Pancreas (tissue), 10 donors: ENCODE measurements at places on chromosomes 12 and 14.

DNA sequence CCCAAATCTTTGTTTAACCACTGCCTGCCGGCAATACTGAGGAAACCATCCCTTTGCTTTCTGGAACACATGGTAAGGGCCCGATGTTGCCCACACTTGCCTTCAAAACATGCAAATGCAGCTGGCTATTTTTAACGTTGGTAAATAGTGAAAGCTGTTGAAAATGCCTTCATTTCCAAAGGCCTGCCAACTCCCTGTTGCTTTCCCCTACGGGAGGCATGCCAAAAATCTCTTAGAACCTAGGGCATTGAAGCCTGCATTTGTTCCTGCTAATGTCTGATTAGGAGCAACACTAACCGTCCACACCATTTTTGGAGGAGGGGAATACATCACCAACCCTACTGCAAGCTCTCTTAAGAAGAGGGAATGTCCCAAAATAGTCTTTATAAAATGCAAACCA, 152.6 kb upstream of the NOS1 start:
- H3K36me3 ChIP-seq = no peaks in the 10 kb centered on the region
- no peak for DNase-seq
- no peaks in the 10 kb centered on the region for H3K27me3 ChIP-seq
- no peak overlapping the region for H3K27ac ChIP-seq
- H3K4me3 ChIP-seq = no peak overlapping the region
- H3K4me1 ChIP-seq = peaks cover 8% of the 10 kb centered on the region

- H3K27ac ChIP-seq = no peak overlapping the region
- no peaks in the 10 kb centered on the region for H3K27me3 ChIP-seq
- no peak overlapping the region for H3K4me3 ChIP-seq
- H3K36me3 ChIP-seq = no peaks in the 10 kb centered on the region
- DNase-seq = no peak
Observed at GRCh38 chr14:61104358-61104757, 123.3 kb downstream of the SLC38A6 start.

DNA sequence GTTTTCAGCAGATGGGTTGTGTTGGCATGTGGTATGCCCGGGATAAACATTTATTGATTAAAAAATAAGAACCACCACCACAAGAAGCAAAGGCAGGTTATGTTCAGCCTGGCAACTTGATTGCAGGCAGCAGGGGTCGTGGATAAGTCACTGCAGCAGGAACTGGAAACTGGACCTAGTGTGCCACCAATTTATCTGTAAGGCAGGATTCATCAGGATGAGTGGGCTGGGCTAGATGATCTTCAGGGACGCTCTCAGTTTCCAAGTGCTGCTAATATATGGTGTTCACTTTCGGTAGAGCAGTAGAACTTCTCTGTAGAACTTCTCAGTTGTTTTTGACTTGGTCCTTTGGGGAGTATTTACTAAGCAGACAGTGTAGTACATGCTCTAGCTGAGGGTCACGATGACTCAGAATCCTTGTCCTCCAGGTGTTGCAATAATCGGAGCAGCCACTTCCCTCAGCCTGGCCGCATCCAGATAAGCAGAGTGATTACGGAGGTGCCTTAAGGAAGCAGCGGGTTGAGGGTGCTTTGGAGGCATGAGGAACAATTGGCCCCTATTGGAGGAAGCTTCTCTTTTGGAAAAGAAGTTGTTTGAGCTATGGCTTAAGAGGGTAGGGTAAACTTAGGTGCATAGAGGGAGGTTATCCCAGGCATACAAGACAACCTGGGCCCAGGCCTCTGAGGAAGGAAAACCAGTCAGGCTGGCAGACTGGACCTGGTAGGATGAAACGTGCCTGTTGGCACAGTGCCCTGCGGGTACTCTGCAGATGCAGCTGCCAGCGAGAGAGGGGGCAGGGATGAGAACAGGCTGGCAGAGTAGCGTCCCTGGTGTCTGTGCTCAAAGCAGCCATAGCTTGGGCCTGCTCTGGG, 104.0 kb downstream of the GPR135 start:
- peaks cover 6% of the 10 kb centered on the region for H3K36me3 ChIP-seq
- no peaks in the 10 kb centered on the region for H3K4me1 ChIP-seq
- no peaks in the 10 kb centered on the region for H3K27me3 ChIP-seq
- no peak overlapping the region for H3K4me3 ChIP-seq
- no peak overlapping the region for H3K27ac ChIP-seq

- no peak overlapping the region for H3K4me3 ChIP-seq
Observed at GRCh38 chr14:39107591-39107996, 4.6 kb upstream of the SEC23A start.

DNA sequence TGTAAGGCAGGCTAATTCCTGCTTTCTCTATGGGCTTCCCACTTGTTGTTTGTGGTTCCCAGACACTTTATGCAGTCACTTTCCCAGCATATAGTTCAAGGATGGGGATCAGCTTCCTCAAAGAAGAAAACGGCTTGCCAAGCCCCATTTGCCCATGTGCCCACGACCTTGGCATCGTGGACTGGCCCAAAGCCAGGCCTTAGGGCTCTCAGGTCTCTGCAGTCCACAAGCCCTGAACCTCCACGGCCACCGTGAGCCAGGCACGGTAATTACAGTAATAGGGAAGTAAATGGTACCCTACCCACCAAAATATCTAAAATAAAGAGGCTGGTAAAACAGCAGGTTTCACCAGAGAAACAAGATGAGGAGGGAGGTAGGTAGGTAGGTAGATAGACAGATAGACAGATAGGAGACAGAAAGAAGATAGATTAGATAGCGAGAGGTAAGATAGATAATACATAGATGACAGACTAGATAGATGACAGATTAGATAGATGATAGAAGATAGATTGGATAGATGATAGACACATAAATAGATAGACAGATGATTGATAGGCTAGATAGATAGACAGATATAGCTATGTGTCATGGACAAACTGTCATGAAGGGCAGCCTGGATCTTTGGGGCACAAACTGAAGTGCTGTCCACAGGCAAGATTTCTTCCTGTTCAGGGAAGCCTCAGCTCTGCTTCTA, 163.1 kb downstream of the SLC15A4 start:
- H3K4me3 ChIP-seq = no peak overlapping the region
- peaks cover 3% of the 10 kb centered on the region for H3K4me1 ChIP-seq
- H3K27me3 ChIP-seq = no peaks in the 10 kb centered on the region
- H3K27ac ChIP-seq = no peak overlapping the region
- DNase-seq = no peak

- peaks cover 3% of the 10 kb centered on the region for H3K4me1 ChIP-seq
- DNase-seq = no peak
- no peak overlapping the region for H3K4me3 ChIP-seq
- H3K36me3 ChIP-seq = no peaks in the 10 kb centered on the region
- no peak overlapping the region for H3K27ac ChIP-seq
Observed at GRCh38 chr14:33948145-33948868, 2.6 kb downstream of the EGLN3 start.

DNA sequence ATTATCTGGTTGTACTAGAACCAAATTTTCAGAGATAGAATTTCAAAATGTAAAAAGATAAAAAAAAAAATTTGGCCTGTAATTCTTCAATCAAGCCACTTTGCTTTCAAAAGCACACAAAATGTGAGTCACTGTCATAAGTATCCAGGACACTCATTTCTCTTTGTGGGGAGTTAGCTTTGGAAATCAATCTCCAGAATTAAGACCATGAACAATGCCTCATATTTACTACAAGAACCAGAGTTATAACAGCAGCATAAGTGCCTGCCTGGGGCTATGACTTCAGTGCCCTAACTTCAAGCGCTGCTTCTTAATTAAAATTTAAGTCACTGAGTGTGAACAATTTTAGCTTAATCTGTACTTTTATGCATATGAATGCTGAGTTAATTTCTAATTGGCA, 162.1 kb downstream of the C12orf42 start:
- no peaks in the 10 kb centered on the region for H3K4me1 ChIP-seq
- H3K27me3 ChIP-seq = no peaks in the 10 kb centered on the region

DNA sequence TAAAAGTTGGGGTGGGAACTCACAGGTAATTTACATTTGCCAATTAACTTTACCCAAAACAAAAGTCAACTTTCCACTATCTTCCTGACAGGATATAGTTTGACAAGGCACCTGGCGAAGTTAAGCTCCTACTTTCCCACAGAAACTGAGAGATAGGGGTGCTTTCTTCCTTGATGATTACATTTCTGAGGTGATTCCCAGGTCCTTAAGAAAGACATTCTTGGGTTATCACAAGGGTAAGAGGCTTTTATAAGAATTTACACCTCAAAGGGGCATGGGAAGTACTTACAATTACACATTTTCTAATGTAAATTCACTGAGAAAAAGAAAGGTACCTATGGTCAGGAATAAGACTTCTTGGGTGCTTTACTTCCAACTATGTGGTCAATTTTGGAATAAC, 660.9 kb upstream of the MGAT4C start:
- H3K27ac ChIP-seq = no peak overlapping the region
- DNase-seq = no peak
- no peak overlapping the region for H3K4me3 ChIP-seq
- H3K27me3 ChIP-seq = no peaks in the 10 kb centered on the region

DNA sequence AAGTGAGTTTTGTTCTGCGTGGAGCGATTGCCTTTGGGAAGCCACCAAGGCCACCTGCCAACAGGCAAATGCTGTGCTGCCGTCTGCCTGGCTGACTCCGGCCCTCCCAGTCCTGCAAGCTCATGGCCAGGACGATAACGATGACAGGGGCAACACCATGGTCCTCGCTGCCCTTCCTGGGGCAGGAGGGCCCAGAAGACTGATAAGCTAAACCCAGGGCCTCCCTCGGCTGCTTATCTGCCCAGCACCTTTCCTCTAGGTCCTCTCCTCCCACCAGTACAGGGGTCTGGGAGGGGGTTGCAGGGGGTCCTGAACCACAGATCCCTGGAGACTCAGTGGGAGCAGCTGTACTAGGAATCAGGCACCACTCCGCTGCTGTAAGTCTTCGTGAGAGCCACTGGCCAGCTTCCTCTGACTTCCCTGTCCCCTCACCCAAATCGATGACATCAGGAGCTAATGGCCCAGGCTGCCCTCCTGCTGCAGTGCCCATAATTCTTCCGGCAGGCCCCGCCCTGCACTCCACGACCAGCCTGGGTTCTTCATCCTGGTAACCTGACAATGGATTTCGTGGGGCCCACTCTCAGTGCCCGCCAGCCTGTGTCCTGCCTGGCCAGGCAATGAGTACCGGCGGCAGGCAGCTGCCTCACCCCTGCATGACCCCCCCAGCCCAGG, 5.1 kb downstream of the ANKRD9 start:
- no peak for DNase-seq
- no peaks in the 10 kb centered on the region for H3K36me3 ChIP-seq
- H3K27me3 ChIP-seq = no peaks in the 10 kb centered on the region
- no peak overlapping the region for H3K27ac ChIP-seq
- no peaks in the 10 kb centered on the region for H3K4me1 ChIP-seq
- H3K4me3 ChIP-seq = no peak overlapping the region

DNA sequence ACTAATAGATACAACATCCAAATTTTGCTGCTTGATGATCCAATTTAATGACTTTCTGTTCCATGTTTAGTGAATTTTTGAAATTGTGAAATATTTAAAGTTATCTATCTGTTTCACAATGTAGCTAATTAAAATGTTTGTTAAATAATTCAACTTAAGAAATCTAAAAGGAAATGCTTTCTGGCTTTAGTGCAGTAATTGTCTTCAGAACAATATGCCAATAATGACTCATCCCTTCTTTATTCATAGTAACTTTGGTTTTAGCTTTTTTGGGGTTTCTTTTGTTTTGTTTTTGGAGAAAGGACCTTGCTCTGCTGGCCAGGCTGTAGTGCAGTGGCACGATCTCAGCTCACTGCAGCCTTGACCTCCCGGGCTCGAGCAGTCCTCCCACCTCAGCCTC, 479.2 kb upstream of the RGS6 start:
- H3K27ac ChIP-seq = no peak overlapping the region
- no peaks in the 10 kb centered on the region for H3K36me3 ChIP-seq
- peaks cover 12% of the 10 kb centered on the region for H3K4me1 ChIP-seq
- H3K4me3 ChIP-seq = no peak overlapping the region
- DNase-seq = no peak

- no peak overlapping the region for H3K27ac ChIP-seq
- H3K36me3 ChIP-seq = no peaks in the 10 kb centered on the region
- H3K4me1 ChIP-seq = no peaks in the 10 kb centered on the region
- H3K27me3 ChIP-seq = no peaks in the 10 kb centered on the region
Observed at GRCh38 chr12:104767261-104767660, 190.8 kb downstream of the SLC41A2 start.

DNA sequence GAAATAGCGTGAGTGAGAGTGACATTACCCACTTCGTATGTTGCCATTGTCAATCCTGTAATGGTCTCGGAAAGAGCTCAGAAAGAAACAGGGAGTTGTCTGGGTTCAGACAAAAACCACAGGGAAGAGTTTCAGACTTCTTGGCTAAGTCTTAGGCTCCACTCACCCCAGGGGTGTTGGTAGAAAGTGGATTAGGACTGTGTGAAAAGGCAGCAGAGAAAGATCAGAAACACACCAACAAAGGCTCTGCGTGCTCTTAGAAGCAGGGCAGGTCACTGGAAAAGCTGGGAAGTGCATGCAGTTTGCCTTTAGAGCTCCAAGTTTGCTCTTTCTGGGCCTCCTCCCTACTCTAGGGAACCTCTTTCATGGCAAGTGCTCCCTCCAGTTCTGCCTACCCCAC, 106.1 kb upstream of the PLXNC1 start:
- no peak overlapping the region for H3K27ac ChIP-seq
- H3K4me1 ChIP-seq = no peaks in the 10 kb centered on the region
- H3K4me3 ChIP-seq = no peak overlapping the region
- H3K36me3 ChIP-seq = no peaks in the 10 kb centered on the region
- DNase-seq = no peak
- H3K27me3 ChIP-seq = no peaks in the 10 kb centered on the region

GRCh38 chr14:23143911-23144310, 24.9 kb upstream of the CEBPE start:
- no peaks in the 10 kb centered on the region for H3K36me3 ChIP-seq
- no peak for DNase-seq
- H3K4me1 ChIP-seq = no peaks in the 10 kb centered on the region
- no peak overlapping the region for H3K27ac ChIP-seq
- H3K27me3 ChIP-seq = no peaks in the 10 kb centered on the region
- H3K4me3 ChIP-seq = no peak overlapping the region

GRCh38 chr12:51192284-51192671, 19.3 kb upstream of the TFCP2 start:
- H3K27me3 ChIP-seq = no peaks in the 10 kb centered on the region
- no peaks in the 10 kb centered on the region for H3K36me3 ChIP-seq
- no peak for DNase-seq
- no peak overlapping the region for H3K4me3 ChIP-seq
- H3K4me1 ChIP-seq = no peaks in the 10 kb centered on the region

DNA sequence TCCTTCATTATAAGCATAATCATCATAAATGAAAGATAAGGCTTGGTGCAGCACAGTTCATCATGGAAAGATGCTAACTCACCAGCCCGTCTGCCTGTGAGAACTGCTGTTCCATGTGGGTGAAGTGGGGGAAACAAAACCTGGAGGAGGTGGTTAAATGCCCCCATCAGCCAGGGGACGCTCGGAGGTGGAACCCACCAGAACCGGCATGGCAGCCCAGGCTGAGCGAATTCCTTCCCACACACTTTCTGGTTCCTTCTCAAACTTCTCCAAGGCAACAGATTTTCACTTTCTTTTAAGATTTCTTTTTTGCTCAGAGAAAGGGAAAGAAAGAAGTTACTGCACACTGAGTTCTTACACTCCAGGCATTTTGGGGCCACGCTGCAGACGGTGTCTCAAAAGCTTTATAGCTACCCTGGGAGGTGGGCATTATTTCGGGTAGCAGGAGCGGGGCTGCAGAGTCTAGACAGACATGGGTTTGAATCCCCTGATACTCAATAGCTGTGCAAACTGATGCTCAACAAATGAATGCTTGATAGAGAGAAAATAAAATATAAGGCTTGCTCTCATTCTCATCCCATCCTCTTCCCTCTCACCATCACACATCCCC, 190.7 kb downstream of the BCL11B start:
- no peak overlapping the region for H3K4me3 ChIP-seq
- no peaks in the 10 kb centered on the region for H3K4me1 ChIP-seq
- no peaks in the 10 kb centered on the region for H3K27me3 ChIP-seq
- no peak overlapping the region for H3K27ac ChIP-seq
